Activated CD8-positive, alpha-beta T cell treated with anti-CD3 and anti-CD28 coated beads, Interleukin-2, amount 10 ng/mL, durations not matched to agents 7 days and 5 days (primary cell): ENCODE measurements at places on chromosomes 3 and 15. TPM values are rescaled to one million over a fixed set of nuclear protein-coding genes. Genes with fewer than 3 reads are reported as not detected.

The ARPP21 gene
- total RNA-seq: not detected

- no peaks in the 10 kb centered on the region for H3K36me3 ChIP-seq
- no peak overlapping the region for H3K4me3 ChIP-seq
- no peak overlapping the region for H3K27ac ChIP-seq
- DNase-seq: no peak
These were observed 23.7 kb downstream of the APH1B start for GRCh38 chr15:63301088-63301487.

DNA sequence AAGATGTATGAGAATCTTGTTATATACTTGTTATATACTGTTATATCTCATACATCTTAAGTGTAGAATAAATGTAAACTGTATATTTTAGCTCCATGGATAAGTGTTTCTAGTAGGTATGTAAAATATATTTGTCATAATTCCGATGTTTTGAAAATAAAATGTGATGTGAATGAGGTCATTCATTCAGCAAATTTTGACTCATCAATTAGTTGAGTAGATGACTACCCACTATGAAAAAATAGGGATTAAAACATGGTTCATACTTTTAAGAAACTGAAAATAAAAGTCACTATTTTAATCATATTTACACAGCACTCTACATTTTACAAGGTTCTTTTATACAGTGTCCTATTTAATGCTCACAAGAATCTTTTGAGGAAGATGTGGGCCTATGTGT lies 28.4 kb upstream of the CNTN3 start:
- H3K27me3 ChIP-seq: no peaks in the 10 kb centered on the region
- no peak overlapping the region for H3K4me3 ChIP-seq
- DNase-seq: no peak
- H3K4me1 ChIP-seq: no peaks in the 10 kb centered on the region

The PLA1A gene
- not detected for total RNA-seq

GRCh38 chr3:99084156-99084555 lies 182.7 kb upstream of the DCBLD2 start:
- H3K27me3 ChIP-seq: no peaks in the 10 kb centered on the region
- no peaks in the 10 kb centered on the region for H3K36me3 ChIP-seq
- H3K4me3 ChIP-seq: no peak overlapping the region
- no peaks in the 10 kb centered on the region for H3K4me1 ChIP-seq

- H3K4me3 ChIP-seq: no peak overlapping the region
- no peak for DNase-seq
These were observed 39.2 kb upstream of the RBP1 start for GRCh38 chr3:139578783-139579182.

- DNase-seq: no peak
- no peaks in the 10 kb centered on the region for H3K36me3 ChIP-seq
- peaks cover 13% of the 10 kb centered on the region for H3K27me3 ChIP-seq
- no peak overlapping the region for H3K4me3 ChIP-seq
- no peak overlapping the region for H3K27ac ChIP-seq
These were observed 4.6 kb downstream of the UNC13C start for GRCh38 chr15:53982876-53983275.

The STX19 gene
- total RNA-seq: not detected

The FOXL2NB gene
- not detected for total RNA-seq

The LXN gene
- total RNA-seq: 8.7 TPM

The MESP2 gene
- total RNA-seq: not detected

- no peaks in the 10 kb centered on the region for H3K36me3 ChIP-seq
- peaks cover 3% of the 10 kb centered on the region for H3K4me1 ChIP-seq
These were observed 49.3 kb downstream of the HES1 start for GRCh38 chr3:194185221-194185620.
